HEK293T (cell line): ENCODE measurements at places on chromosomes 1 and 21.

DNA sequence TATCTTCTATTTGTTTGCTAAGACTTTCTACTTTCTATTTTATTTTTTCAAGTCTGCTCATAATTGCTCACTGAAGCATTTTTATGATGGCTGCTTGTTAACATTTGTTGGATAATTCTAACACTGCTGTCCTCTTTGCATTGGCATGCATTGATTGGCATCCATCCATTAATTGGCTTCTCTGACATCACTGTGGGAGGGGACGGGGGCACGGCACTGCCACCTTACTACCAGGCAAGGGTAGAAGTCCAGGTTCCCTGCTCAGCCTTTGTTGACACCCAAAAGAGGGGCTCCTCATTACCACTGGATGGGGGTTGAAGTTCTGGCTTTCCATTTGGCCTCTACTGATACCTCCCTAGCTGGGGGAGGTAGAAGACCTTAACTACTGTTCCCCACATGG is 11.5 kb upstream of the ABCG1 start:
- DNase-seq = no peak

GRCh38 chr1:104132382-104132973 is 382.8 kb downstream of the AMY1C start:
- peak; percentile 63 for DNase-seq

DNA sequence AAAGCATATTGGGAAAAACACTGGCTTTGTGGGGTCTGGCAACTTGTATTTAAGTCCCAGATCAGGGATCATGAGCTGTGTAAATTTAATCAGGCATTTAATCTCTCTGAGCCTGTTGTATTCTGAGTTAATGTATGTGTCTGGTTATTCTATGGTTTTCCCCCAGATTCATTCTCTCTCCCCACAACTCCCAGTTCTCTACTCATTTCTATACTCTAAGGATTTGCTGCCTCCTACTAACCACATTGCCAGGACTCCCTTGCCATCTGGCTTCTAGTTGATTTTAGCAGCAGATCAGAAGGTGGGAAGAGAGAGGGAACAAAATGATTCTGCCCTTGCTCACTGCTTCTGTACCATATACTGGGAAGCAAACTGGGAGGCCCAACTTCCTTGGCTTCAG is 31.4 kb upstream of the S1PR1 start:
- no peak for DNase-seq

- DNase-seq = no peak
Observed at GRCh38 chr1:234186037-234186688, 187.1 kb upstream of the COA6 start.

- DNase-seq = no peak
Observed at GRCh38 chr1:199472018-199472417, 555.5 kb upstream of the NR5A2 start.

GRCh38 chr1:212860713-212861581 is 2.9 kb downstream of the FLVCR1 start:
- DNase-seq = no peak

DNA sequence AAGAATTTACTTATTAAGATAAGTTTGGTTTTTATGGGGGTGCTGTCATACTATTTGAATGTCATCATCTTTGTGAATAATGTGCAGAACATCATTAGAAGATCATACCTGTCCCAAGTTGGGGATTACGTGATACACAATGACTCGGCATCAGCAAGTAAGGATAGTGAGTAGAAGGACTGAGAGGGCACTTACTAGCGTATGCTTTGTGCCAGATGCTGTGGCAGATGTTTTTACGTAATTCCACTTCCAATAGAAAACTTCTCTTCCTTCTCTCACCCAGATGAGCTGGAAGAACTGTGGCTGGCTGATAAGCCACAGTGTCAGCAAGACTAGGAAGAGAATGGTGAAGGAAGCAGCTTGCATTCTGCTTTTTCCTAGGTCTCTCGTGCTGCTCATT is 28.1 kb upstream of the TGFB2 start:
- no peak for DNase-seq

DNA sequence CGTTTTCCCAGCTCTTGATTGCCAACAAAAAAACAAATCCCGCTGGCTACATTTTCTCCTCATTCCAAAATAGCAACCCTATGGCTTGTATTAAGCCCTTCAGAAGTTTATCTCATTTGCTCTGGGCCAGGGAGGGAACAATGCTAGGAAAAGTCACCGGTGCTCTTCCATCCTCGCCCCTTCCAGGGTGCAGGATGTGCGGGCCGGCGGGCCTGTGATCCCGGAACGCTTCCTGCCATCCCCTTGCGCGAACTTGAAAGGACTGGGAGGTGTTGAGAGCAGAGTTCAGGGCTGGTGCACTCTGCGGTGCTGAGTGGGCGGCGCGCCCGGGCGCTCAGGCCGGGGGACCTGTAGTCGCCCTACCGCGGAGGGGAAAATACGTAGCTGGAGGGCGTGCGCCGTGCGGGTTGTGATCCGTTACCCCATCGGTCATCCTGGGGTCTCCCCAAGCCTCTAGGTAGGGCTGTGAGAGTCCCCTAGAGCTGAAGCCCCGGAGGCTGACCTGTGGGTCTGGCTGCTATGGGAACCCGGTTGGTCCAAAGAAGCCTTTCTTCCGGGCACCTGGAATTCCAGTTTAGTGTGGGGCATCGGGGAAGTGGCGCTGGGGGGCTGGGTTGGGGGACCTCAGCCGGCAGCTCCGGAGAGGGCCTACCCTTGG is 13.1 kb downstream of the NR5A2 start:
- DNase-seq = no peak

- DNase-seq = no peak
Observed at GRCh38 chr21:33539616-33540015, 2.3 kb downstream of the GART start.

DNA sequence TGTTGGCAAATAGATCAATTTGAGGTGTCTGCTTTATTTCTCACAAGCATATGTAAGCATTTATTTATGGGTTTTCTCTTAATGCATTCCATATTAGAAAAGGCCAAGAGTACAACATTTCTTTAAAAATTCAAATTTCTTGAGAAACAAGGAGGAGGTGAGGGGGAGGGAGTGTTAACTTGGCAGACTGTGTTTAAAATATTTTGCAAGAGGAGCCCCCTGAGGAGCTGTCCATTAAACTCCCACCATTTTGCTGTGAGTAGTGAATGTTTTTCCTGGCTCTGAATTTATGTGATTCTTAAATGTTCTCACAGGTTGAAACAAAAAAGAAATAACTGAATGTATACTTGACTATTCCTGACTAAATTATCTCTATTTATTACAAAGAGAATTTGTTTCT is 363.8 kb downstream of the PTPRC start:
- DNase-seq = no peak

DNA sequence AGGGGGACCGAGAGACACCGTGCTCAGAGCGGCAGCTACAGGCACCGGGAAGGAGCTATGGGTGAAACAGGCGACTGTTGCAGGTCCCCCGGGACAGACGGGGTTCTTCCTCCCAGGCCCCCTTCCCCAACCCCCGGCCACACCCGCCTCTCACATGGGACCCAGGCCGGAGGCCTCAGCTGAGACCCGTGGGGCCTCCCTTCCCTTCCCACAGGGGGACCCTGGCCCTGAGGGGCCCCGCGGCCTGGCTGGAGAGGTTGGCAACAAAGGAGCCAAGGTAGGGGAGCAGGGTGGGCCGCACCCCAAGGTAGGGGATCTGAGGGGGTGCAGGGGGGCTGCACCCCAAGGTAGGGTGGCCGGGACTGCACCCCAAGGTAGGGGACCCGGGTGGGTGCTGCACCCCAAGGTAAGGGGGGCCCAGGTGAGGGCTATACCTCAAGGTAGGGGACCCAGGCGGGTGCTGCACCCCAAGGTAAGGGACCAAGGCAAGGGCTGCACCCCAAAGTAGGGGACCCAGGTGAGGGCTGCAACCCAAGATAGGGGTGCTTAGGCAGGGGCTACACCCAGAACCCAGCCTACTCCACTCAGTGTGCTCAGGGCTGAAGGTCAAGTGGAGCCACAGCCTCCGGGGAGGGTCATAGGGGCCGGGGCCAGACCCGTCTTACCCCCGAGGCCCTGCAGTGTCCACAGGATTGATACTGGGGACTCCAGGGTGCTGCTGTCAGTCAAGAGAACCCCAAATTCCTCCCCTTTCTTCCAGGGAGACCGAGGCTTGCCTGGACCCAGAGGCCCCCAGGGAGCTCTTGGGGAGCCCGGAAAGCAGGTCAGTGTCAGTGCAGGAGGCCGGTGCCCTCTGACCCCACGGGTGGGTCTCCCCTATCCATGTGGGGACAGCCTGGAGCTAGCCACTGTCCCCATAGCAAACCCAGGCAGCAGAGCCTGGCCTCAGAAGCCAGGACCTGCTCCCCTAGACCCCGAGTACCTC is 22.7 kb downstream of the COL6A2 start:
- no peak for DNase-seq

DNA sequence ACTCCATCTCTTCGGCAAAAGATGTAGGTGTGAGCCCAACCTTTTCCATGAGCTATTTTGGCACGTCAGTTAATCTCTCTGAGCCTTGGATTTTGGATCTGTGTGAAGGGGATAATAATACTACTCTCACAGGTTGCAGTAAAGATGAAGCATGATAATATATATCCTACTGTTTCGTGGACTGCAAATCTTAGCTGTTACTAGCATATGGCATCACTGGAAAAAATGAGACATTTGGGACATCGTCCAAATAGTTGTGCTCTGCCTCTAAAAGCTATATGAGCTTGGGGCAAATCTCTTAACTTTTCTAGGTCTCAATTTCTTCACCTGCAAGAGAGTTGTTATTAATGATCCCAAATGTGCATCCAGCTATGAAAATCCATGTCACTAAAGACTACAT is 147.4 kb upstream of the ZRANB2 start:
- no peak for DNase-seq

- no peak for DNase-seq
Observed at GRCh38 chr1:184152974-184153373, 101.4 kb downstream of the TSEN15 start.

DNA sequence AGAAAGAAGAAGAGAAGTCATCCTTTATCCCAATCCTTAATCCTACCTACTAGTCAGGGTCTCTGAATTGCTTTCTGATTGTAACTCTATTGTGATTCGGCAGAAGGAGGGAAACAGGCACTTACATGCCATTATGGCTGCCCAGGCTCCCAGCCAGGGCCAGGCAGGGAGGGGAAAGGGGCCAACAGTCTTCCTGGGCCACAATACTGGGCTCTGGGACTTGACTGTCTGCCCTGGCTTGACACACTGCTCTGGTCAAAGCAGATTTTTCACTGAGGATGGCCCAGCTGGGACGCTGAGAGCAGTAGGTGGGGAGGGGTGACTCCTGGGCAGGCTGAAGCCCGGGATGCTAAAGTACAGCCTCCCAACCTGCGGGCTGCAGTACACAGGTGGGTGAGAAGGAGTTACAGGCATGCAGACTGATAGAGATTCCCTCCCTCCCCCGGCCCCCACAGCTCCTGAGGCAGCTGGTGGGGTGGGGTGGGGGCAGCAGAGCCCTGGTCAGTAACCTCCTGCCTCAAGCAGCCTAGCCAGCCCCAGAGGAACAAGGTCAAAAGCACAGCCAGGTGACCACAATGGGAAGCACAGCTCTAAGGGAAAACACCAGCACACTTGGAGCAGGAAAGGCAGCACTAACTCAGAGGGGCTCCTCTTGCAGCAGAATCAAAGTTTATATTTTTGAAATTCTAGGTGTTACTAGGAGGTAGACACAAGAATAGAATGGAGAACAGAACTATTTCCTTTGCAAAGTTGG is 25.3 kb downstream of the KCND3 start:
- no peak for DNase-seq

- no peak for DNase-seq
Observed at GRCh38 chr1:214120951-214121350, 133.2 kb downstream of the PROX1 start.

- DNase-seq = no peak
Observed at GRCh38 chr1:109937738-109938137, 27.1 kb downstream of the CSF1 start.

GRCh38 chr1:70745199-70745598 is 302.4 kb downstream of the PTGER3 start:
- peak; percentile 54 for DNase-seq

GRCh38 chr21:44539991-44540666 is at the start of gene KRTAP10-1:
TSS of gene KRTAP10-1 (minus strand) at chr21:44540195. CDS start at chr21:44540150, 45 bp downstream.
- no peak for DNase-seq

DNA sequence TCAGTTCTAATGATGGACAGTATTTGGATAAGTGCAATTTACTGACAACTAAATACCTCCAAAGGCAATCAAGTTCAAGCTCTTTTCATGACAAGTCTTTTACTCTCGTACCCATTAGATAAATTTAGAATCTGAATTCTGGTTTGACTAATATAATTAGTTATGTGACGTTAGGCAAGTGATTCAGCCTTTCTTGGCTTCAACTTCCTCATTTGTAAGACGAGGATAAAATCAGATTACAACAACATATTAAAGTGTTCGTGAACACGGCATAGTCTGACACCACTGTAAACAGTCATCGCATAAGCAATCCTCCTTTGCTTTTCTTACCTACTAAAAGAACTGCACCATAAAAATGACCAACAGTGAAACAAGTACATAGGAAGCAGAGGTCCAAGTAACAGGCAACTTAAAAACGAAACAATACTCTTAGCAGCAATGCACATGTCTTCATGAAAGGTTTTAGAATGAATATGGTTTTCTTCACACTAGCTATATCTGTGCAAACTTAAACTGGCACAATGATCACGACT is 25.7 kb downstream of the COA6 start:
- DNase-seq = no peak

GRCh38 chr1:63668298-63668697 is 75.1 kb downstream of the PGM1 start:
- DNase-seq = no peak

DNA sequence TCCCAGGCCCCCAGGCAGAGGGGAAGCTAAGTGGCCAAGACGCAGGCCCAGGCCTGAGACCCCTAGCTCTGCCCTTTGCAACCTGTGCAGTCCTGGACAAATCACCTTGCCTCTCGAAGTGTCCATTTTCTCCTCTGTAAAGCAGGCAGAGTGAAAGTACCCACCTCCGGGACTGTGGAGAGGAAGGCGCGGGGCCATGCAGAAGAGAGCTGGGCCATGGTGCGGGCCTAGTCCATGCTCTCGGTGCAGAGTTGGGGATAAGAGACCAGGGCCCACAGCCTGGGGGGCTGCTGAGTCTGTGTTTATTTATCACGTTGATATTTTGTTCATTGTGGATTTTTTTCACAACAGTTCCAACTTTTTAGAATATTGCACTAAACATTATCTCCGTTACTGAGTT is 160.2 kb upstream of the VAMP3 start:
- no peak for DNase-seq

- no peak for DNase-seq
Observed at GRCh38 chr1:209388358-209388757, 195.2 kb upstream of the CAMK1G start.

DNA sequence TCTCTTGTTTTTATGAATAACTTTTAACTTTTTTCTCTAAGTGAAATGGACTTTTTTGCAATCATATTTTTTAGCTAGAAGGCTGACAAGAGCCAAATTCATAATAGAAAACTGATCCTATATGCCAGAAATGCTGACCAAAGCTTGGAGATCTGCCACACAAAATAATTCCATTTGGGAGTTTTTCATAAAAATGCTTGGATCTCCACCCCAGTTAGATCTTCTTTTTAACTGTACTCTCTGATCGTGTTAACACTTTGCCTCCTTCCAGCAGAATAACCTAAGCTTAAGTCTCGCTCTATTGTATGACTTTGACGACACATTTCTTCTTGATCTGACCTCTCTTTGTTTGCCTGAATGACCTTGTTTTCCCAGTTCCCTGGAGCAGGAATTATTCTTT is 16.8 kb downstream of the FLG2 start:
- DNase-seq = no peak
